NCI-H774 (cell line): ENCODE measurements at places on chromosomes 12 and 14.

GRCh38 chr12:115798309-115798917 is 479.1 kb downstream of the MED13L start:
- DNase-seq = peak; percentile 52

DNA sequence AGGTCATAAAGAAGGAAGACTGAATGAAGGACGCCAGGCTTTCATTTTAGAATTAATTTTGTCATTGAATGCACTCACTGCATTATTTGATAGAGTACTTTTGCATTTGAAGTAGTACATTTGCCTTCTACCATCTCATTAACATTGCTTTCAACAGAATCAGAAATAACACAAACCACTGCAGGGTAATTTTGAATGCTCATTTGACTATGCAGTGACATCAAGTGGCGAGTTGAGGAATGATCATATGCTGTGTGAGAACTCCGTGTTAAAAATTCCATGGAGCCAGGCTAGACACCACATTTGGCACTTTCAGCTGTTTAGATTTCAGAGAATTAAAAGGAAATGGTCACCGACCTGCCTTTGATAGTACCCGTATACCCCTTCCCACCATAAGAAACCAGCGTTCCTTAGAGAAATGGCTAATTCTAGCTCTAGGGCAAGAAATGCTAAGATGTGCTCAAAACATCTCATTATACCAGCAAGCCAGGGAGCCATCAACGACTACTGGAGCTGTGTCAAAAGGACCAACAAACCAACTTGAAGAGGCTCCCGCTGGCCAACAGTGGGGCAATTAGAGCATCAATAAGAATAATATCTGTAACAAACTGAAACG is 16.5 kb downstream of the HEBP1 start:
- peak; percentile 49 for DNase-seq

DNA sequence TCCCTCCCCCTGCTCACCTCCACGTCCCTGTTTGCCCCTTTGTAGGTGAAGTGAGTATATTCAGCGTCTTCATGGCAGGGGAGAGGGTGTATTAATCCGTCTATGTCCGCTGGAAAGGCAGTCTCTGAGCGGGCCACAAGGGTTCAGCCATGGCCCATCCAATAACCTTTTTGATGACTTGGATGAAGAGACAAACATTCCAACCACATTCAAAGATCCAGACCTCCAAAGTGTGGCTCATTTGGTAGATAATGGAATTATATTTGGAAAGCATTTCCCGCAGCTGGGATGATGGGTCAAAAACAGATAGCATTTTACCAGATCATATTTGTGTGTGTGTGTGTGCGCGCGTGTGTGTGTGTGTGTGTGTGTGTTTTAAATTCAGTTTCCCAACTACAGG is 345.9 kb downstream of the DPF3 start:
- no peak for DNase-seq

- DNase-seq = peak; percentile 20
Observed at GRCh38 chr12:21774358-21775132, at the start of gene KCNJ8. KCNJ8 (minus strand) TSS chr12:21774706; CDS start chr12:21773616, 1,090 bp downstream.

DNA sequence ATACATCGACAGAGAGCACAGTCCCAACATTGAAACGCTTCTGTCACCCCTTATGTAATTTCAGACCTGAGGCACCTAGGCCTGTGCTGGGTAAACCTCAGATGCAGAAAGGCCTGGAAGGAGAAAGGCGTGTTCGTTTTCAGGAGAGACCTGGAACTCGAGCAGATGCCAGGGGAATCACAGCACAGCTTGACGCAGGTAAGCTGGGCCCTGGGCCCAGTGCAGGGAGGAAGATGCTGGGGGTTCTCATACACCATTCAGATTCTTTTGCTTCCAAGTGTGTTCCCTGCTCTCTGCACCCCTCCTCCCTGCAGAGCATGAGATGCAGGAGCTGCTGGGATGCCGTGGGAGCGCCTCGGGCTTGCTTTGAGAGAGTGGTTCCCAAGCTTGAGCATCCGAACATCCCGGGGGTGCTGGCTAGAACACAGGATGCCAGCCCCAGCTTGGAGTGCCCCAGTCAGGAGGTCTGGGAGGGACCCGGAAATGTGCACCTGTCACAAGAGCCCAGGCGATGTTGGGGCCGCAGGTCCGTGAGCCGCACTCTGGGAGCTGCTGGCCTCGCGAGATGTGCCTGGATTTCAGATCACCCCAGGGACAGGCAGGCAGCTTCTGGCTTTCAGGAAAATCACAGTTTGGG is 35.9 kb downstream of the FZD10 start:
- no peak for DNase-seq

DNA sequence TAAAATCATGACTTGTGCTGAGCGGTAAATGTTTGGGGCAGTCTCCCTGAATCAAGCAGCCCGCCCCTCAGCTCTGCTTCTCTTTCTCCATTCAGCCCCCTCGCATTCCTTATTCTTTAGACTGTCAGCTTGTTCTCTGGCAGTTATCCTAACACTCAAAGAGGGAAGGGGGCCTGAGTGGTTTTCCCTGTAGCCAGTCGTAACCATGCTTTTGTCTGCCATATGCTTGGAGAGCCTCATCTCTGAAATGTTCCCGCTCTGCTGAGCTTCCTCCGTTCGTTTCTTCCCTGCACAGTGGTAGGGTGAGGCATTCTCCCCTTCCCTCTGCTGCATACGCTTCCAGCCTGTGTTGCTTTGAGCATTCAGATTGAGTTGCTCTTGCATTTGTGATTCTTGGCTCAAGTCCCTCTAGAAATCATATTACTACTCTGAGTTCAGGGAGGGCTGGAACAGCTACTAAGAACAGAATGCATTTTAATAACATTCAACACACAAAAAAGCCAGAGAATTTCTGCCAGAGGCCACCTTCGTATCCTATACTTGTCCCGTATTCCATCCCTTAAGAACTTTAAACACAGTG is 119.7 kb downstream of the FBXL14 start:
- DNase-seq = no peak

GRCh38 chr14:73170686-73171085 is 34.4 kb downstream of the PSEN1 start:
- no peak for DNase-seq
